ENCODE measurements at places on chromosomes 7 and 10. TPM values are rescaled to one million over a fixed set of nuclear protein-coding genes. Genes with fewer than 3 reads are reported as not detected.

SLC26A4 gene
- 0.66 TPM for total RNA-seq

OR6B1 gene
- total RNA-seq: not detected

HOXA3 gene
- total RNA-seq: 9.2 TPM

REEP3 gene
- total RNA-seq: 41.3 TPM

MRPL43 gene
- 136 TPM for total RNA-seq

FAM25C gene
- total RNA-seq: not detected

PRPS1L1 gene
- not detected for total RNA-seq

TRIL gene
- total RNA-seq: not detected

TEX36 gene
- total RNA-seq: 0.25 TPM

GTPBP4 gene
- 111 TPM for total RNA-seq

FAM131B gene
- total RNA-seq: 0.20 TPM

LIPK gene
- not detected for total RNA-seq

SNCG gene
- 61.1 TPM for total RNA-seq

MBL2 gene
- total RNA-seq: not detected

RBM20 gene
- 2.0 TPM for total RNA-seq

EMX2 gene
- not detected for total RNA-seq

ATRNL1 gene
- total RNA-seq: 1.3 TPM

NOS3 gene
- total RNA-seq: 35.8 TPM

ZNF117 gene
- total RNA-seq: 2.5 TPM

GHRHR gene
- not detected for total RNA-seq

ACTL6B gene
- total RNA-seq: not detected

TAS2R60 gene
- not detected for total RNA-seq

LHPP gene
- 45.8 TPM for total RNA-seq

ZC3HAV1L gene
- total RNA-seq: 11.8 TPM

CYP26C1 gene
- 0.07 TPM for total RNA-seq

OGA gene
- total RNA-seq: 127 TPM

TRPV6 gene
- total RNA-seq: 1.7 TPM

GIMAP4 gene
- total RNA-seq: 0.49 TPM

TEX47 gene
- not detected for total RNA-seq

RSPH10B gene
- not detected for total RNA-seq

PLEKHS1 gene
- not detected for total RNA-seq

CNPY1 gene
- not detected for total RNA-seq

GRID2IP gene
- total RNA-seq: 3.2 TPM

CYP2C19 gene
- total RNA-seq: not detected

MTURN gene
- 7.5 TPM for total RNA-seq

IGF2BP3 gene
- 79.1 TPM for total RNA-seq

TRPV5 gene
- not detected for total RNA-seq

AS3MT gene
- total RNA-seq: 0.79 TPM

INHBA gene
- total RNA-seq: 0.10 TPM
